Activated CD4-positive, alpha-beta T cell treated with anti-CD3 and anti-CD28 coated beads, Interleukin-2, amount 50 U/mL, for 1 hour (primary cell): ENCODE measurements at places on chromosomes 2 and 18.

DNA sequence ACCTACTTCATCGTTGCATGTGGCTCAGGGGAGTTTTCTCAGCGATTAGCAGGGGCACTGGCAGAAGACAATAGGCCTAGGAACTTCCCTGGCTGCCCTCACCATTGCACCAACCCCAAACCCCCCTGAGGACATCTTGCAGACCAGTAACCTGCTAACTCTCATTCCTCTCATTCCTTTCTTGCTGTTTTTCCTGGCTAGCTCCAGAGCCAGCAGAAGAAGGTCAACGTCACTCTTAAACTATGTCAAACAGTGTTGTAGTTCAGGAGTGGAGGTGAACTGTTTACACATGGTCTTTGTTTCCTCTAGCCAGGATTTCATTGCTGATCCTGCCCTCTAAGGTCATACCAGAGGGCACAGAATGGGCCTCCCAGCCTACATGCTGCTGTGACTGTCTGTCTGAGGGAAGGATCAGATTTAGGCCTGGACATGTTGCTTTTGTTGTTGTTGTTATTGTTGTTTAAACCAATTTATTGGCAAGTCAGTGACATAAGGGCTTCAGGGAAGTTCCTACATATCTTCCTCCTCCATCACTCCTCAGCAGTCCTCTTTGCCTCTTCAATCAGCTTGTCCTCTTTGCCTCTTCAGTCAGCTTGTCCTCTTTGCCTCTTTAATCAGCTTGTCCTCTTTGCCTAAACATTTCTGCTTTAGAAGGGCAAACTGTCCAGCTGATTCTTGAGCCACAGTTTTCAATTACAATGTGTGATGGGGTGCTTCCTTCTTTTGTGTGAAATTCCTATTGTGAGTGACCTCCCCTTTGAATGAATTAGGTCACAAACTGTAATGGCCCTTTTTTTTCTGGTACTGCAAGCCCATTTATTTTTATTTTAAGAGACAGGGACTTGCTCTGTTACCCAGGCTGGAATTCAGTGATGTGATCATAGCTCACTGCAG is 471.9 kb upstream of the TNP1 start:
- DNase-seq: no peak

- DNase-seq: no peak
These were observed 108.2 kb upstream of the CTDP1 start for GRCh38 chr18:79571211-79572092.

DNA sequence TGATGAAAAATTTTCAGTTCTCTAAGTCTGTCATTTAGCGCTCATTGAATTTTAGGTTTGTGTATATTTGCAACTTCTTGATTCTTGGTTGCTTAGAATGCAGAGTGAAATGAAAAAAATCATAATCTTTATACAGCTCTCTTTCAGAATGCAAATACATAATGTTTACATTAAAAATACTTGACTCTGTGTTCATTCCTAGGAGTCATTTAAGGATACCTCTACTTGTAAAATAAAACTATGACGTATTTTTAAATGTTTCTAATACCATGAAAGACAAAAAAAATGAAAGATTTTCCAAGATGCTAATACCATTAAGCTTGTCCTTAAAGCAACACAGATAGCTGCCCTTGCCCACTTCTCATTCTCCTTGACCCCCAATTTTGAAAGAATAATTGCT is 259.0 kb downstream of the L3MBTL4 start:
- DNase-seq: no peak

DNA sequence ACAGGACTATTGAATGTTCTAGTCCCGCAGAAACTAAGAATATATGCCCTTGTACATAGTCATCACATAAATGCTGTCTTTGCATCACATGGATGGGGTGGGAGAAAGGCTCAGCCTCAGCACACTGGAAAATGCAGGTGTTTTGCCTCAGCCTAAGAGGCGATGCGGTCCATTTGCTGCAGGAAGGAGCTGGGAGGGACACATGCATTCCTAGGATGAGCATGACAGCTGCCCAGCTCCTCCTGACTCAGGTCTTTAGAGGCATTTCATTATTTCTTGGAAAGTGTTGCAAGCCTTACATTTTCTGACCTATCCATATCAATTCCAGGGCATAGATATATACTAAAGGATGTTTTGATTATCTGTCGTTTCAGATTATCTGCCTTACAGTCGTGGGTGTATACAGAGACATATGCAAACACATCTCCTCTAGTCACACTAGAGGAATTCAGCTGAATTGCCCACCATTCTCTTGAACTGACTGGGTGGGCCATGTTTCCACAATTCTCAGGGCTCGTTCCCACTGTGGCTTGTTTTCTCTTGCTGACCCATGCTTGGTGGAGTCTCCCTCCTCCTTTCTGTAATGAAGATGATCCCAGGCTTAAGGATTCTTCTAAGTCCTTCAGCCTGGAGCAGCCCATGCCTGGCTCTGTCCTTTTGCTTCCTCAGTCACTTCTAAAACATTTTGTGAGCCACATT is 156.9 kb downstream of the SETBP1 start:
- DNase-seq: no peak

- no peak for DNase-seq
These were observed 40.4 kb upstream of the IMP4 start for GRCh38 chr2:130302164-130302886.

DNA sequence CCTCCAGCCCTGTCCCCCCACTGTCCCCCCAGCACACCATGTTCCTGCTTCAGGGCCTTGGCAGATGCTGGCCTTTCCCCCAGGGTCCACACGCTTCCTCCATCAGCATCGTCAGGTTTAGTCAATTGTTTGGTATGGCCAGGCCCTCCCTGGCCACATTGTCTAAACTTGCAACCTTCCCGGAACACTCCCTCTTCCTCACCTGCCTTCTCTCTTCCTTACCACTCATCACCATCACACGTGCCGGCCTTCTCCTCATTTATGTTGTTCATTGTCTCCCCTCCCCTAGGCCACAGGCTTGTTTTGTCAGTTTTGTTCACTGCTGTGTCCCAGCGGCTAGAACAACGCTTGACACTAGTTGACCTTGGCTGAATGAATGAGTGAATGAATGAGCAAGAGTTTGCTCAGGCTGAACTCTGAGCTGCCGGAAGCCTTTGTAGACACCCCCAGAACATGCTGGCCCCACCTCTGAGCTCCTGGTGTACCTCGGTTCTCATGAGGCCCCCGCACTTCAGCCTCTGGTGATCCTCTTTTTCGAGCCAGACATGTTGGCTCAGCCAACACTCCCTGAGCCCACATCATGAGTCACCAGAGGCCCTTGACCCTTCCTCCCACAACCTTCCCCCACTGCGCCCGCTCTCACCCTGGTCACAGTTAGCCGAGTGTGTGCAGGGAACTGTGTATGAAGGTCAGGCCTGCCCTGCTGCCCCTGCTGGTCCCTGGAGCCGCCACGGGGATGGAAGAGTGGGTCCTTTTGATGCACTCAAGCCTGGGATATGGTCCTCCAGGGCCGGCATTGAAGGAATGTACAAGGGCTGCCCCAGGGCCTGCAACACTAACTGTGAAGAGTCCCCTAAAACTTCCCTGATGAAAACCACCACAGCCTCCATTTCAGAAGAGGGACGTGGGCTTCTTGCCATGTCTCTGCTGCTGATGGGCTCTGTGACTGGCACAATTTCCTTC is 57.5 kb downstream of the HS1BP3 start:
- DNase-seq: no peak

DNA sequence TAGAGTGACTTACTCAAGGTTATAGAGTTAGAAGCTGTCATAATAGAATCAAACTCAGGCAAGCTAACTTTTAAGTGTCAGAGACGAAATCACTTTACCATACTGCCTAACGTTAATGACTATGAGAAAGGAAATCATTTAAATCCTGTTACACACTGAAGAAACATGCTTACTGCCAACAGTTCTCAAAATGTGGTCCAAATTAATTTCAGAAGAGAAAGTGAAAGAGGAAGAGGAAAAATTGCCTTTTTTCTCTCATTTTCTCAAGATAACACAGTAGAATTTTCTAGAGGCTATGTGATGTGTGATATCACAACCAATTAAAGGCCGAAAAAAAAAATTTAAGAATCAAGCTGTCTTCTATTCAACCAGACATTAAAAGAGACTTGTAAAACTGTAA is 1362.7 kb upstream of the CHAC2 start:
- DNase-seq: no peak

- no peak for DNase-seq
These were observed 892.2 kb upstream of the ZEB2 start for GRCh38 chr2:145412155-145412554.

DNA sequence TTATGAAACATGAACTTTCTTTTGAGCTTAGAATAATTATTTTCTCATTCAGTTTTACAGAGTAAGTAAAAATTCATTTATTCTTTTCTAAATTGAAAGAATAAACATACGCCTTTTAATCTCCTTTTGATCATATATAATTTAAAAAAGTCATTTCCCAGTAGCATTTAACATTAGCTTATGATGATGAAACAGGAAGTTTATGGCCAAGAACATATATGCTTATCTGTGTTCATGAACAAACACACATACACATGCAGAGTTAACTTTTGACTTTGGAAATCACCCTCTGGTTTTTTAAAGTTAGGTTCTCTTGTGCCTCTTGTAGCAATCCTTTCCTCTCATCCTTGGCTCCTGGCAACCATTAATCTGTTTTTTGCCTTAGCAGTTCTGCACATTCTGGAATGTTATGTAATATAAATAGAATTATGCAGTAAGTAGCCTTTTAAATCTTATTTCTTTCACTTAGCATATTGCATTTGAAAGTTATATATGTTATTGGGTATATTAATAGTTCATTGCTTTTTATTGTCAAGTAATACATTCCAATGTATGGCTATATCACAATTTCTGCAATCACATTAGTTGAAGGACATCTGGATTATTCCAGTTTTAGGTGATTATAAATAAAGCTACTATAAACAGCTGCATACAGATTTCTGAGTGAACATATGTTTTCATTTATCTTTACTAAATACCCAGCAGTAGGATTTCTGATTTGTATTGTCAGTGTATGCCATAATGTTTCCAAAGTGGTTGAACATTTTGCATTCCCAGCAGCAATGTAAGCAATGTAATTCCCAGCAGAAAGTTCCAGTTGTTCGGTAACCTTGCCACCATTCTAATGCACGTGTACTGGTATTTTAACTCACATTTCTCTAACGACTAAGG is 210.3 kb downstream of the ZRANB3 start:
- DNase-seq: no peak

DNA sequence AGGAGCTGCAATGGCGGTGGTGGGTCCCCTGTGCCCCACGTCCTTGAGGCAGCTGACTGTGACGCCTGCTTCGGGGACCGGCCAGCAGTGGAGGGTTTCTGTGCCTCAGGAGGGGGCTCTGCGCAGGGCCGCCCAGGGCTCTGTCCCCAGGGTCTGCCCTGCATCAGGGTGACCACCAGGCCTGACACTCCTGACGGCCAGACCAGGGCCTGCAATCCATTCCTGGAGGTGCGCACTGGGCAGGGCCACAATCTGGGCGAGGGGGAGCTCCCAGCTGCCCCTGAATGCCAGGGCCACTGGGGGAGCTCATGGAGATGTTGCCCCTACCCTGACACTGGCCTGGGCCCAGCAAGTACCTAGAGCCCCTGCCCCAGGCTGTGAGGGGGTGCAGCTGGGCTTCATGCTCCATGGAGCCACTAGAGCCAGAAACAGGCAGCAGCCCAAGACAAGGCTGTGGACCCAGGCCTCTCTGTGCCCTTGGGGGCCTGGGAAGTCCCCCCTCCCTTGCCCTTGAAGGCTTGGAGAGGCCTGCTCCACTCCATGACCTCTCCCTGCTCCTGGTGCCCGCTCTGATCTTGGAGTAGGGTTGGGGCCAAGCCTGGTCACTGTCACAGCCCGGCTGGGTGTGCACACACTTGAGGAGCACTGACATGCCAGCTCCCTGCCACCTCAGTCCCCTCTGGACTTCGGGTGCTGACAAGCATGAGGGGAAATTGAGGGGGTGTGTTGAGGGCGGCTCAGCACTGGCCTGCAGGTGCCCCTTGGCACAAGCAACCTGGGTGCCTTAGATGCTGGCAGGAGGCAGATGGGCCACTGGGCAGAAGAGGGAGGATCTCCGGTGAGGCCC is 55.9 kb downstream of the LDAH start:
- no peak for DNase-seq

- no peak for DNase-seq
These were observed 78.3 kb upstream of the MAP4K4 start for GRCh38 chr2:101619191-101619591.

DNA sequence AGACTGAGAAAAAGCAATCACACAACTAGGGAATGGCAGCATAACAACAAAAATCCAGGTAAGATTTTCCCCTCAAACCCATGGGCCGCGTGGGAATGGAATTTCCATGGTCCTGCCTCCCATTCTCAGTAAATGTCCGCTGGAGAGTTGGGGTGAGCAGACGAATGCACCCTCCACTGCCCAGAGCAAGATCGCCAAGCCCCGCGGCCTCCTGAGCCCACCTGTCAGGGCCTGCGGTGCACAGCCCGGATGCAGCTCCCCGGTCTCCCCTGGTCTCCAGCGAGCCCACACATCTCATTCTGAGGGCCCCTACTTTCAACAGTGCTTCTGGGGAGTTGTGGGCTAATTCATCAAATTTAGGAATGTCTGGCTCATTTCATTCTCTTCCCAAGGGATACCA is 327.4 kb upstream of the HS6ST1 start:
- DNase-seq: no peak

GRCh38 chr2:74250189-74250631 is 51.8 kb downstream of the MTHFD2 start:
- peak; percentile 59 for DNase-seq

GRCh38 chr2:95310216-95310615 is 13.1 kb downstream of the KCNIP3 start:
- DNase-seq: no peak

DNA sequence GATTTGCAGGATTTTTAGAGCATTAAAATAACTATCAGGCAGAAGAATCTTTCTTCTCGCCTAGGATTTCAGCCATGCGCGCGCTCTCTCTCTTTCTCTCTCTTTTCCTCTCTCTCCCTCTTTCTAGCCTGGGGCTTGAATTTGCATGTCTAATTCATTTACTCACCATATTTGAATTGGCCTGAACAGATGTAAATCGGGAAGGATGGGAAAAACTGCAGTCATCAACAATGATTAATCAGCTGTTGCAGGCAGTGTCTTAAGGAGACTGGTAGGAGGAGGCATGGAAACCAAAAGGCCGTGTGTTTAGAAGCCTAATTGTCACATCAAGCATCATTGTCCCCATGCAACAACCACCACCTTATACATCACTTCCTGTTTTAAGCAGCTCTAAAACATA is 137.0 kb downstream of the MEIS1 start:
- DNase-seq: no peak

DNA sequence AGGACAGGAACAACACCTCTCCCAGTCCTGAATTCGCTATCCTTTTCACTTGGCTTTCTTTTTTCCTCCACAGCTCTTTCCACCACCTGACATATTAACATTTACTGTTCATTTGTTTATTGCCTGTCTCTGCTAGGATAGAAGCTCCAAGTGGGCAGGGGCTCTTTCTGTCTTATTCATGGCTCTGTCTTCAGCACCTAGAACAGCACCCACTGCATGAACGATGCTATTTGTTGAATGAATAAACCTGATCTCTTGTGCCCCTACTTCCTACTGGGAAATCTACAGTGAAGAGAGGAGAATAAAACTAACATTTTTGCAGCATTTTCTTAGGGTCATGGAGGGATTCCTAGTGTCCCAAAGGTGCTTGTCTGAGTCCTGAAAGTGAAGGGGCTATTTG is 24.4 kb upstream of the GAREM2 start:
- no peak for DNase-seq

GRCh38 chr2:101205521-101206479 is 46.9 kb upstream of the CNOT11 start:
- peak; percentile 31 for DNase-seq

- DNase-seq: no peak
These were observed 8.8 kb upstream of the POLI start for GRCh38 chr18:54260396-54261072.
